Activated T-helper 17 cell treated with anti-CD3 and anti-CD28 coated beads, Interleukin-2, amount 50 U/mL, for 72 hours (primary cell): ENCODE measurements at places on chromosomes 5 and 9. TPM values are rescaled to one million over a fixed set of nuclear protein-coding genes. Genes with fewer than 3 reads are reported as not detected.

DNA sequence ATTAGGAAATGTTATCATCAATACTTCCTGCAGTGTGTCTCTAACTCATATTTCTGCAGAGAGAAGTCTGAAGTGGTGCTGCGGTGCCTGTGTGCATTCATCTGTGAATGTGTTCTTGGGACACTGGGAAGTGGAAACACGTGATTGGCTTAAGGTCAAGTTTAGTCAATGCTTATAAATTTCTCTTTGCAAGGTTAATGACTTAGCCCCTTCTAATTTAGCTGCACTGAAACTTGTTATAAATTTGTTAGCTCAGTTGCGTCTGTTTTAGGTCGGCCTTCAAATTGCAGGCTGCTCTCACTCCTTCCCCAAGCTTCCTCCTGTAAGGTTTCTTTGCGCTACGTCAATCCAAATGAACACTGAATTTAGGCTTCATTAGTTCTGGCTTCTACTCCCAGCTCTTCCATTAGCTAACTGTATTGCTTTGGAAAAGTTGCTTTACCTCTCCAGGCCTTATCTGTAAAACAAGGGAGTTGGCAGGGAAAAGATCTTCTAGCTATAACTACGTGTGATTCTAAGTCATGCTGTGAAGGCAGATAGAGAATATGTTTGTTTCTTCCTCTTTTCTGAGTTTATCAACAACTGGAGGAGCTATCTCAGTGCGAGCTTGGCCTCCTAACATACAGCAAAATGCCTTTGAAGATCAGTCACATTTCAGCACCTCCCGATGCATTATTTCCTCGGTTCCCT lies 341.8 kb downstream of the NFIB start:
- no peaks in the 10 kb centered on the region for H3K27me3 ChIP-seq
- no peak overlapping the region for H3K27ac ChIP-seq
- H3K4me3 ChIP-seq: no peak overlapping the region
- H3K36me3 ChIP-seq: no peaks in the 10 kb centered on the region
- no peaks in the 10 kb centered on the region for H3K4me1 ChIP-seq

DNA sequence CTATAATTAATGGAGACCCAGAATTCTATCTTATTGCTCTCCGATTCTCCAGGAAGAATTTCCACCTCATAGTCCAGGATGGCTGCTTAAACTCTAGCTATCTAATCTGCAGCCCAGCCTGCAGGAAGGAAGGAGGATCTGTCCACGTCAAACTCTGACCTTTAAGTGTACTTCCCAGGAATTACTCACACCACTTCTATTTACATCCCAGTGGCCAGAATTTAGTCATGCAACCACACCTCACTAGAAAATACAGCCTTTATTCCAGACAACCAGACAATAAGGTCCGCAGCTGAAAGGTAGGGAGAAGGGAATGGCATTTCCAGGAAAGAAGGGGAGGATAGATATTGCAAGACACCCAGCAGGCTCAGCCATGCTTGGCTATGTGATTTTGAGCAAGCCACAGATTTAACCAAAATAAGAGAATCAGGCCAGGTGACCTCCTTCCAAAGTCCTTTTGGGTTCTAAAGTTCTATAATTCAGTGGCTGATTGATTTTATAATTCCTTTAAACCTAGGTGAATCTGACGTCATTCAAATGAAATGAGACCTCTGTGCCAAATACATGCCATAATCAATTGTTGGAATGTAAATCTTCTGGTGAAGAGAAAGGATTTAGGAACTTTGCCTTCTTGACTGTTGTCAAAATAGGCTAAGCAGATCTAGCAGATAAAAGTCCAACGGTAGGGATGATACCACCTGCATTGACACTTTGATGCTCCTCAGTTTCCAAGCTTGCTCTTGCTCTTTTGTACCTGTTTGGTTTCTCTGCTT lies 3.7 kb upstream of the DENND1A start:
- peaks cover 13% of the 10 kb centered on the region for H3K27me3 ChIP-seq
- H3K4me1 ChIP-seq: peaks cover 12% of the 10 kb centered on the region
- H3K4me3 ChIP-seq: no peak overlapping the region
- no peak overlapping the region for H3K27ac ChIP-seq
- no peak for ATAC-seq
- peaks cover 11% of the 10 kb centered on the region for H3K36me3 ChIP-seq

- no peak overlapping the region for H3K27ac ChIP-seq
- ATAC-seq: no peak
- peaks cover 33% of the 10 kb centered on the region for H3K27me3 ChIP-seq
- H3K4me1 ChIP-seq: no peaks in the 10 kb centered on the region
- no peaks in the 10 kb centered on the region for H3K36me3 ChIP-seq
- peak overlapping the region; percentile 10 for H3K4me3 ChIP-seq
These were observed 578 bp downstream of the LHX6 start for GRCh38 chr9:122228191-122228567.

GRCh38 chr9:114034196-114034595 lies 43.9 kb downstream of the AMBP start:
- no peak for ATAC-seq
- no peak overlapping the region for H3K4me3 ChIP-seq
- H3K27me3 ChIP-seq: no peaks in the 10 kb centered on the region
- no peaks in the 10 kb centered on the region for H3K4me1 ChIP-seq
- H3K27ac ChIP-seq: no peak overlapping the region

DNA sequence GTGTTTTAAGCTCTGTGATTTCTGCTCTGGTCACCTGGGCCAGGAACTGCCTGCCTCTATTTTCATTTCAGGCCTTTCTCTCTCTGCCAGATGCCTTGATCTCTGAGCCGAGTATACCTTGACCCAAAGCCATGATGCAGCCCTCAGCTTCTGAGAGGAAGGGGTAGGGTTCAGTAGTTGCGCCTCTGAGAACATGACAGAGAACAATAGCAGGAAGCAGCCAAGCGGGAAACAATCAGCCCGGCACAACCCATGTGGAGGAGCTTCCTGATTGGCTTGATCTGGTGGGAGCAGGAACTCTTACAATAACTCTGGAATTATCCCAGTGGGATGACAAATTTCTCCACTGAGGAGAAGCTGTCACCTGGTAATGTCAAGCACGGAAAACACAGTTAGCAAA lies 127.4 kb downstream of the PALM2AKAP2 start:
- H3K36me3 ChIP-seq: no peaks in the 10 kb centered on the region
- H3K27ac ChIP-seq: no peak overlapping the region
- no peak overlapping the region for H3K4me3 ChIP-seq
- ATAC-seq: no peak
- peaks cover 8% of the 10 kb centered on the region for H3K4me1 ChIP-seq

DNA sequence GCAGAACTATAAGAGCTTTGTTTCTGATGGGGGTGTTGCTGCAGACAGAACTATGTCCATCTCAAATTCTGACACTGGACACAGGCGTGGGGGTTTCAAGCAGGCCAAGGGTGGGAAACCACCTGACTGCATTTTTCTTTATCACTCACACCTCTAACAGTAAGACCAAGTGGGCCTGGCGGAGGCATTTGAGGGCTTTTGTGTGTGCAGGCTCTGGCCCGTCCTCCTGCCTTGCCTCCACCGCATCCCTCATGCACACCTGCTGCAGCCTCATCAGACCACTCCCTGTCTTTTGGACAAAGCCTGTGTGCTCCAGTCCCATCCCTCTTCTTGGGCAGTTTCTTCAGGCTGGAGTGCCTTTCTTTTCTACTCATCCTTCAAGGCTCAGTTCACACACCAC lies 7.9 kb downstream of the OR13J1 start:
- no peak overlapping the region for H3K27ac ChIP-seq
- no peak for ATAC-seq
- H3K27me3 ChIP-seq: peaks cover 15% of the 10 kb centered on the region
- no peak overlapping the region for H3K4me3 ChIP-seq

IL13 gene
- 4.3 TPM for total RNA-seq

CTNND2 gene
- total RNA-seq: 0.39 TPM

PTGER4 gene
- total RNA-seq: 42.6 TPM

TXN gene
- 349 TPM for total RNA-seq

SPINK13 gene
- total RNA-seq: not detected
